GM04504 (cell line): ENCODE measurements at places on chromosomes 7 and 10.

DNA sequence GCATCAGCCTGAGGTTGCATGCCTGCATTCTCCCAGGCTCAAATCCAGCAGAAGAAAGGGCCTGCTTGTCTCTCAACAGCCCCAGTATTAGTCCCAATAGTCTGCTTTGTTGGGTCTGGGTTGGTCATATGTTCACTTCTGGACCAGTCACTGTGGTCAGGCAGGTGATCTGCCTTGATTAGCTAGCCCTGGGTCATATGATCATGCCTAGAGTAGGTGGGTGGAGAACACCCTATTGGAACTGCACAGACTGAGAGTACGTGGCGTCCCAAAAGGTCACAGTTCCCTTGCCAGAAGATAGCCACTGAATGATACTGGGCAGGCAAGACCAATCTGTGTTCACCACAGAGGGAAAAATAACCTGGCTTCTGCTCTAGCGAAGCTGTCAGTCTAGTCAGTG lies 80.1 kb downstream of the SH2D4B start:
- DNase-seq, result no peak

GRCh38 chr7:155205368-155206317 lies 92.0 kb upstream of the INSIG1 start:
- peak; percentile 98 for DNase-seq

- no peak for DNase-seq
These were observed 34.7 kb downstream of the DDIT4 start for GRCh38 chr10:72308320-72308987.

DNA sequence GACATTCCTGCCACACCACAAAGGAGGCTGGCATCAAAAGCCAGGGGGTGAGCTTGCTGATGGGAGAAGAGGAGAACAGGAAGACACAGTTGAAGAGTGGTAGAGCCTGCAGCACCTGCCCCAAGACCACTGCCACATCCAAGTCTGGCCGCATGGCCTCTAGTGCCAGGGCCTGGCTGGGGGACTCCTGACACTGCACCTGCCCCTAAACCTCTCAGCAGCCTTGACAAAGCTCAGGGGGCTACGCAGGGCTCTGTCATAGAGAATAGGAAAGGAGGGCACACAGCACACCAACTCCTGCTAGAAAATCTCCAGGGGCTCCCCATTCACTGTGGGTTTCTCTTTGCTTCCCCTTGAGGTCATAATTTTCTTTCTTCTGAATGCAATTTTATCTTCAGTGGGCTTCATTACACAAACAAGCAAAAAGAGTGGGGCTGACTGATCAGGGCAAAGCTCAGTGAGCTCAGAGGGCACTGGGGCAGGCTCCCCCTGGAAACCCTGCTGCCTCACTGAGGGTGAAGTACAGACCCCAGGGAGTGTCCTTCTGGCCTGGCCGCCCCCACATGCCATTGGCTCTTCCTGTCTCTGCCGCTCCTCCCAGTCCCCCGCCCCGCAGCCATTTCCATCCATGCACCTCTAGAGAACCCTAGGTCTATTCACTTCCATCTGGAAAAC lies 37.2 kb downstream of the VOPP1 start:
- no peak for DNase-seq

- DNase-seq, result no peak
These were observed 23.0 kb upstream of the TEX47 start for GRCh38 chr7:88818552-88818951.

DNA sequence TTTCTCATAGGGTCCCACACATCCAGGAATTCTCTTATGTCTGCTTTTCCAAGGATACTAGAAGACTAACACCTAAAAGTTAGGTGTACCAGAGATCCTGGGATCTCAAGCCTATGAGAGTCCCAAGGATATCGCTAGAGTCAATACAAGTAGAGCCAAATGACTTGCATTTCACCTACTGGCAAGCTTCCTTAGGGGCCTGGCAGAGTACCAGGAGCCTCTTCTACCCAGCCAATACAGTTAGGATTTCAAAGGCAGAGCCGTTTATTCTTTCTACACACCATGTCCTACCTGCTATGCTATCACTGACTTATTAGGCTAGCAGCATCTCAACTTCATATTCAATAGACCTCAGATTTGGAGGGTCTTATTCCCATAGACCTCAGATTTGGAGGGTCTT lies 53.5 kb upstream of the UNC5B start:
- DNase-seq, result no peak
